ENCODE measurements at places on chromosomes 2 and 18. TPM values are rescaled to one million over a fixed set of nuclear protein-coding genes. Genes with fewer than 3 reads are reported as not detected.
A peak's percentile ranks its signal among the peaks of the same experiment; 100 is the strongest.

Gene DNAJC5G
- total RNA-seq: not detected

- H3K4me1 ChIP-seq: peaks cover 19% of the 10 kb centered on the region
- peak; percentile 92 for DNase-seq
- peak within 1 kb of the TSS; percentile 95 for H3K4me3 ChIP-seq
- peak within 1 kb of the TSS; percentile 70 for H3K27ac ChIP-seq
- H3K36me3 ChIP-seq: peaks cover 15% of the 10 kb centered on the region
Observed at GRCh38 chr18:68714712-68715496, at the start of gene TMX3. Gene TMX3, minus strand, starts transcription at chr18:68715108. Its CDS starts 127 bp downstream, at chr18:68714981.

DNA sequence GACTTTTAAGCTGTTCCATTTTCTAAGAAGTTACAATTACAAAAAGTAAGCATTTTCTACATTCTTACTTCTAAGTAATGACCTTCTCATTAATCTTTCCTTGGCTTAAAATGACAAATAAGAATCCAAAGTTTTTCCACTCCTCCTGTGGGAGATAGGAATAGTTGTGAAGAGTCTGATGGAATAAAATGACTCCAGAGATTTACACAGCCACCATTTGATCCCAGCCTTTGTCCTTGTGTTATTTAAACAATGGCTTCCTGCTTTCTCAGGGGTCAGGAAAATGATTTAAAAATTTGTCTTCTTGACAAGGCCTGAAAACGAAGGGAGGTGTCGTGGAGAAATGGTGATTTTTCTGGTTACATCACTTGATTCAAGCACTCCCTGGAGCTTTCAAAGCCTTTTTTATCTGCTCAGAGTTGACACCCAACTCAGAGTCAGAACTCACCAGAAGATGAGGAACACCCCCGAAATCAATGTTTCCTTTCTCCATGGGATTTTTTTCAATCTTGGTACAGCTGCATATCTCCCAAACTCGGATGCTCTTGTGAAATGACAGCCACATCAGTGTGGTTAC lies 106.5 kb downstream of the GALNT3 start:
- no peak overlapping the region for H3K27ac ChIP-seq
- H3K4me3 ChIP-seq: no peak overlapping the region
- H3K36me3 ChIP-seq: no peaks in the 10 kb centered on the region
- peaks cover 25% of the 10 kb centered on the region for H3K27me3 ChIP-seq
- no peak for DNase-seq
- no peaks in the 10 kb centered on the region for H3K4me1 ChIP-seq

DNA sequence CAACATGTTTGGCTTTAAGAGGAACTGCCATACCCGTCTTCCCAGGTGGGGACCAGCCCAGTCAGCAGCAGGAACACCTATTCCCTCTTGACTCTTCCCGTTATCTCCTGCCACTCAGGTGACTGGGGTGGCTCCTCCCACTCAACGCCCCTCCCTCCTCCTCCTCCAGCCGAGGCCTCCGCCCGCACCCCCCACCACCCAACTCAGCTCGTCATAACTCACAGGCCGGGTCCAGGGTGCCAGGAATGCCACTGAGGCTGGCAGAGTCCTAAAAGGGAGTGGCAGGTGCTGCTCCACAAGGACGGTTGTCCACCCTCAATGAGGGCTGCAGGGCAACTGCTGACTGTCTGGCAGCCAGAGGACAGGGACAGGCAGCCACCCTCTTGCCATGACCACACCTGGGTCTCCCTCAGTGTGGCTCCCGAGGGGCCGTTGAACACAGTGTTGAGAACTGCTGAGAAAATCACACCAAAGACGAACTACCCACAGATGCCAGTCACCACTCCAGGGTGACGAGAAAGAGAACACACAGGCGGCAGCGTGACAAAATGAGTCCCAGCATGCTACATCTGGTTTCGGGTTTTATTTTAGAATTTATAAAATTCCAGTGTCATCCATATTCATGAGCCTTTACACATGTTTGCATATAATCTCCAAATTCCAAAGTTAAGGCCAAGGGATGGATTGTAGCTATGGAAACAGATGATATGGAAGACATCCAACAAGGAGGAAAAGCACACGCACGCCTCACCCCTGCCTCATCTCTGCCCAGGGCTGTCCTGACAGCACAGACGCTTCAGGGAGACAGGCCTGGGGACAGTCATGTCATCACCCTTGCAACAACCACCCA lies 38.5 kb downstream of the ANO7 start:
- peak overlapping the region; percentile 16 for H3K27ac ChIP-seq
- H3K4me3 ChIP-seq: no peak overlapping the region

GRCh38 chr2:229832510-229832898 lies 89.3 kb downstream of the TRIP12 start:
- no peaks in the 10 kb centered on the region for H3K4me1 ChIP-seq
- no peak for DNase-seq
- H3K27ac ChIP-seq: no peak overlapping the region
- no peaks in the 10 kb centered on the region for H3K27me3 ChIP-seq
- H3K36me3 ChIP-seq: peaks cover 56% of the 10 kb centered on the region

Gene HOXD1
- not detected for total RNA-seq

DNA sequence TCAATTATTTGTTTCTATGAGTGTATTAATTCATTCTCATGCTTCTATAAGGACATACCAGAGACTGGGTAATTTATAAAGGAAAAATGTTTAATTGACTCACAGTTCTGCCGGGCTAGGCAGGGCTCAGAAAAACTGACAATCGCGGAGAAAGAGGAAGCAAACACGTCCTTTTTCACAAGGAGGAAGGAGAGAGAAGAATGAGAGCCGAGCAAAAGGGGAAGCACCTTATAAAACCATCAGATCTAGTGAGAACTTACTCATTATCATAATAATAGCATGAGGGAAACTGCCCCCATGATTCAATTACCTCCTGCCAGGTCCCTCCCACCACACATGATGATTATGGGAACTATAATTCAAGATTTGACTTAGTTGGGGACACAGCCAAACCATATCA lies 294.0 kb downstream of the DSC3 start:
- no peaks in the 10 kb centered on the region for H3K4me1 ChIP-seq
- H3K4me3 ChIP-seq: no peak overlapping the region
- no peak for DNase-seq
- peaks cover 15% of the 10 kb centered on the region for H3K27me3 ChIP-seq

DNA sequence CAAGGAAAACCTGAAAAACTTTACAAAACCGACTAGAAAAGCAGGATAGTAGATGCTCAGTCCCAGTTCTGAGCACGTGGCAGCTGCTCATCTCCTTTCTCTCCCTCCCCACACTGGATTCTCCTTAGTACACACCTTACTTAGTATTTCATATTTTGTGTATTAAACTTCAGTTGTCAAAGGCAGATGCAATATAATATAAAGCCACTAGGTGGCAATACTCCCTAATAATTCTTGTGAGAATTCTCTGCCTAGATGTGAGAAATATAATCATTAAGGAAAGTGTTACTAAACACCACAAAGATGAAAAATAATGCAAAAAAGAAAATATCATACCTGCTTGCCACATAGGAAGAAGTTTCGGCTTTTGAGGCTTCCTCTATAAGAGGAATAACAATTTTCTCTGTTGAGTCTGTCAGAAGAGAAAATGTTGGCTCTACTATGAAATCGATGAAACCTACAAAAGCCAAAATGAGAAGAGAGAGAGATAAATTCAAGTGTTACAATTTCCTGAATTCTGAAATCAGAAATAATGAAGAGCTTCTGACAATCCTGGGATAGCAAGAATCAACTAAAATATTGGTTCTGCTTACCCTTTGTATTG lies 200.6 kb downstream of the PPP1R1C start:
- no peaks in the 10 kb centered on the region for H3K27me3 ChIP-seq
- DNase-seq: peak; percentile 66
- H3K36me3 ChIP-seq: no peaks in the 10 kb centered on the region
- no peaks in the 10 kb centered on the region for H3K4me1 ChIP-seq

Gene TUBA4B
- not detected for total RNA-seq

Gene ERMN
- total RNA-seq: not detected

GRCh38 chr2:71521436-71521950 lies 68.1 kb downstream of the DYSF start:
- H3K4me1 ChIP-seq: no peaks in the 10 kb centered on the region
- H3K36me3 ChIP-seq: no peaks in the 10 kb centered on the region
- H3K27ac ChIP-seq: no peak overlapping the region

DNA sequence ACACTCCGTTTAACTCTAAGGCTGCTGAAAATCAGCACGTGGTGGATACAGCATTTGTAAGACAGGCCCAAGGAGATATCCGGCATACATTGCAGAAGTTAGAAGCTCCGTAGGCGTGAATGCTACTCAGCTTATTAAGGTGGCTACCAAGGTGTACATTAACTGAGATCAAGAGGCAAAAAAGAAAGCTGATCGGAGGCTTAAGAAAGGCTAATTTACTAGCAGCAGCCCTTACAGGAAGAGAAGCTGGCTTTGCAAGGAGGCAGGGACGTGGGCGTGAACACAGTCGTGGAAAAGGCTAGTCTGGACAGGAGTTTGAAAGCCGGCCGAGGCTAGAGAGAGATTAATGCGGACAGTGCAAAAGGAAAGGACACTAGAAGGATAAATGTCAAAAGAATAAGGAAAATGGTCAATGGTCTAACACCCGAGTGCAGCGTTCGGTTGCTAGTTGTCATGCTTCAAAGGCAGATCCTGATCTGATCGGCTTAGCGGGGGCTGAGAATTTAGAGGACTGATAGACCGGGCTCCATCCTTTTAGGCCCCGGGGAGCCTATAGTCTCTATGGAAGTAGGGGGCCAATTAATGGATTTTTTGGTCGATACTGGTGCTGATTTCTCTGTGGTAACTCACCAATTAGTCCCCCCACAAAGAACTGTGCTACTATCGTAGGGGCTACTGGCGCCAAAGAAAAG lies 45.6 kb upstream of the SELENOI start:
- no peak overlapping the region for H3K4me3 ChIP-seq
- no peaks in the 10 kb centered on the region for H3K27me3 ChIP-seq
- no peak overlapping the region for H3K27ac ChIP-seq
- H3K4me1 ChIP-seq: peaks cover 13% of the 10 kb centered on the region
- peak; percentile 76 for DNase-seq

DNA sequence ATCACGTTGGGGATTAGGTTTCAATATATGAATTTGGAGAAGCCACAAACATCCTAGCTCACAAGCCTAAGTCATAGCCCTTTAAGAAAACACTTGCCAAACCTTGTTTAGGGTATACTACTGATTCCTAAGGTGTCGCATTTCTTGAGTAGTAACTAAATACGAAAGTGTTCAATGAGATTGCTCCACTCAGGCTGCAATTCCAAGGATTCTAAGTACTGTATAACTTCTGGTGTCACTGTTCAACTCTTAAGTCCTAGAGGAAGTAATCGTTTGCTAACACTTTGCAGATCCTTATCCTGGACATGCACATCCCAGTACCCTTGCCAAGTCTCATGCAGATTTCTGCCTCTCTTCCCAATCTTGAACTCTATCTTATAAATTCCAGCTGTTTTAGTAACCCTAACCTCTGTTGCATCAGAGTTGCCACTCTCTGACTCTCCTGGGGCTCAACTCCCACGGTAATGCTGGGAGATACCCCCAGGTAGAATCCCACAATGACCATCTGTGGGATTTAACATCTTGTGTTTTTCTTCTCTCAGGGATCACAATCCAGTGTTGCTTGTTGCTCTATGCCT lies 122.4 kb downstream of the HIBCH start:
- no peak for DNase-seq
- no peaks in the 10 kb centered on the region for H3K27me3 ChIP-seq
- H3K36me3 ChIP-seq: peaks cover 7% of the 10 kb centered on the region
- no peak overlapping the region for H3K27ac ChIP-seq
- no peaks in the 10 kb centered on the region for H3K4me1 ChIP-seq

Gene SERPINB4
- total RNA-seq: not detected

GRCh38 chr18:21901423-21901945 lies 160.9 kb downstream of the MIB1 start:
- H3K4me3 ChIP-seq: no peak overlapping the region
- no peak for DNase-seq
- no peaks in the 10 kb centered on the region for H3K4me1 ChIP-seq
- H3K36me3 ChIP-seq: no peaks in the 10 kb centered on the region
- H3K27ac ChIP-seq: no peak overlapping the region
- no peaks in the 10 kb centered on the region for H3K27me3 ChIP-seq

Gene AGBL5
- 18.9 TPM for total RNA-seq

Gene LOXHD1
- total RNA-seq: not detected

- no peak for DNase-seq
- no peak overlapping the region for H3K4me3 ChIP-seq
- H3K27ac ChIP-seq: no peak overlapping the region
- peaks cover 26% of the 10 kb centered on the region for H3K4me1 ChIP-seq
- no peaks in the 10 kb centered on the region for H3K36me3 ChIP-seq
Observed at GRCh38 chr18:5467671-5468070, 76.1 kb downstream of the EPB41L3 start.

GRCh38 chr2:231985823-231986261 lies 24.3 kb downstream of the DIS3L2 start:
- peak; percentile 84 for DNase-seq
- H3K4me1 ChIP-seq: peaks cover 15% of the 10 kb centered on the region
- H3K27me3 ChIP-seq: no peaks in the 10 kb centered on the region
- H3K4me3 ChIP-seq: peak overlapping the region; percentile 70
- peaks cover 12% of the 10 kb centered on the region for H3K36me3 ChIP-seq
- peak overlapping the region; percentile 46 for H3K27ac ChIP-seq

DNA sequence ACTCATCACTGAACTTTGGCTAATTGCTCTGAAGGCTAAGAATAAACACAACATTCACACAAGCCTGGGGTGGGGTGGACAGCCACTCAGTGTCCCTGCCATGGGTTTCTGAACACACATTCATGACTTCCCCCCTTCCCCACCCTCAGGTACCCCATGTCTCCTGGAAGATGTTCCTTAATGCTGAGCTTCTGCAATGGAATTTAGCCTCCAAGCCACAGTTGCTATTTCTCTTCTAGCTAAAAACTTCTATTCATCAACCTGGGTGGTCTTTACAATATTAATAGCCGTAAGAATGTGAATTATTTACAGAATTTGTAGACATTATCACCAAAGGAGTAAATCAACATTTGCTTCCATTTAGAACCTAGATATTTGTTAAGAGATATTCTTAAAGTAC lies 175.1 kb downstream of the ACKR3 start:
- H3K27ac ChIP-seq: peak overlapping the region; percentile 74
- DNase-seq: no peak
- peaks cover 2% of the 10 kb centered on the region for H3K36me3 ChIP-seq

Gene CFAP221
- not detected for total RNA-seq

Gene GALNT14
- 4.6 TPM for total RNA-seq

- no peak overlapping the region for H3K4me3 ChIP-seq
- DNase-seq: no peak
- H3K27me3 ChIP-seq: no peaks in the 10 kb centered on the region
Observed at GRCh38 chr2:181911830-181912229, 20.3 kb downstream of the ITPRID2 start.

- DNase-seq: no peak
- no peak overlapping the region for H3K4me3 ChIP-seq
- no peaks in the 10 kb centered on the region for H3K27me3 ChIP-seq
- H3K4me1 ChIP-seq: no peaks in the 10 kb centered on the region
- H3K36me3 ChIP-seq: peaks cover 23% of the 10 kb centered on the region
Observed at GRCh38 chr2:187461294-187462261, 13.5 kb upstream of the CALCRL start.
